GM04503 (cell line): ENCODE measurements at places on chromosomes 16 and 17.
A peak's percentile ranks its signal among the peaks of the same experiment; 100 is the strongest.

DNA sequence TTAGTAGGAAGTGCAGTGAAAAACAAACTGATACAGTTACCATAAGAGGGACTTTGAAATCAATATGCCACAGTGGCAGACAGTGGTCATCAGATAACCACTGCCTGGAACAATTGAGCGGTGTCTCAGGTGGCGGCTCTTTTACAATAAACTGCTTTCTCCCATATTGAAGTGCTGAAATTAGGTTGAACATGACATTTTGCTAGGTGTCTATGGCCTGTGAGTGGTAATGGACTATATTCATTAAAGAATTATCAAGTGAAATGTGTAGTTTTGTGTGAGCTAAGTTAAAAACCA is 214.7 kb downstream of the RPTOR start:
- DNase-seq: no peak

- DNase-seq: no peak
Observed at GRCh38 chr17:80545499-80545826, 825 bp downstream of the RPTOR start.

DNA sequence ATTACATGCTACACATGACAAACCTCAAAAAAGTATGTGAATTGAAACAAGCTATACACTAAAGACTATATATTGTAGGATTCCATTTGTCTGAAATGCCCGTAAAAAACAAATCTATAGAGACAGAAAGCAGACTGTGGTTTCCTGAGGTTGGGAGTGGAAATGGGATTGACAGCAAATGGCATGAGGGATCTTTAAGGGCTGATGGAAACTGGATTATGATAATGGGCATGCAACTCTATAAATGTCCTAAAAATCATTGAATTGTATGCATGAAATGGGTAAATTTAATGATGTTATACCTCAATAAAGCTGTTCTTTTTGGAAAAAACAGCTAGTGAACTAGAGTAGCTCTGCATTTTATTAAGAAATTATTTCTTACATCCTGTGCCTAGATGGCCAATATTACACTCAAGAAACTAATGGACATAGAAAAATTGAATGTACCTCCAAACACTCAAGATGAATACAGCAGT is 416 bp upstream of the ANKS4B start:
- no peak for DNase-seq

- DNase-seq: no peak
Observed at GRCh38 chr17:77596491-77597417, 361.7 kb upstream of the TNRC6C start.

DNA sequence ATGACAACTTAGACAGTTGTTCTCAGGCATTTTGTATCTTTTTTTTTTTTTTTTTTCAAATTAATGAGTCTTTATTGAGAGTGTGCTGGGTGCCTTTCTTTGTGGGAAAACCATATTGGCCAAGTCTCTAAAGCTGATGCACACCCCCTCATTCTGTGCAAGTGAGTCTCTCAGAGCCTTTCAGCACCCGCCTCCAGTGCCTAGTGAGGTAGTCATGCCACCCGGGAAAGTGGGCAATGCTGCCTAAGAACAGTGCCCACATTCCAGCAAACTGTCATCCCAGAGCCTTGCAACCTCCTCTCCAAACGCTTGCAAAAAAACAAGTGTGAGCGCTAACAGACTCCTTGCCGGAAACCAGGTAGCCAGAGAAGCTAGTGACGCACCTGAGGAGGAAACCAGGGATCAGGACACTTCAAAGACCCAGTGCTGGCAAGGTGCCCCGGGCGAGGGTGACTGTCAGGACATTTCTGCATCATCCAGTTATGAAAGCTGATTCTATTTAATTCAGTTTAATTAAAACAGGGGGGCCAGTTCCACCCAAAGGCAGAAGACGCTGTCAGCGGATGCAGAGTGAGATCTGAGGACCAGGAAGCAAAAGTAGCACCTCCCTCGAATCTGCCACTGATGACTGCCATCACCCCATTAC is 34.9 kb downstream of the SMARCE1 start:
- DNase-seq: no peak

- DNase-seq: no peak
Observed at GRCh38 chr16:12255919-12256665, 279.6 kb downstream of the SNX29 start.

- DNase-seq: no peak
Observed at GRCh38 chr17:35978346-35978745, 3.0 kb downstream of the CCL16 start.

DNA sequence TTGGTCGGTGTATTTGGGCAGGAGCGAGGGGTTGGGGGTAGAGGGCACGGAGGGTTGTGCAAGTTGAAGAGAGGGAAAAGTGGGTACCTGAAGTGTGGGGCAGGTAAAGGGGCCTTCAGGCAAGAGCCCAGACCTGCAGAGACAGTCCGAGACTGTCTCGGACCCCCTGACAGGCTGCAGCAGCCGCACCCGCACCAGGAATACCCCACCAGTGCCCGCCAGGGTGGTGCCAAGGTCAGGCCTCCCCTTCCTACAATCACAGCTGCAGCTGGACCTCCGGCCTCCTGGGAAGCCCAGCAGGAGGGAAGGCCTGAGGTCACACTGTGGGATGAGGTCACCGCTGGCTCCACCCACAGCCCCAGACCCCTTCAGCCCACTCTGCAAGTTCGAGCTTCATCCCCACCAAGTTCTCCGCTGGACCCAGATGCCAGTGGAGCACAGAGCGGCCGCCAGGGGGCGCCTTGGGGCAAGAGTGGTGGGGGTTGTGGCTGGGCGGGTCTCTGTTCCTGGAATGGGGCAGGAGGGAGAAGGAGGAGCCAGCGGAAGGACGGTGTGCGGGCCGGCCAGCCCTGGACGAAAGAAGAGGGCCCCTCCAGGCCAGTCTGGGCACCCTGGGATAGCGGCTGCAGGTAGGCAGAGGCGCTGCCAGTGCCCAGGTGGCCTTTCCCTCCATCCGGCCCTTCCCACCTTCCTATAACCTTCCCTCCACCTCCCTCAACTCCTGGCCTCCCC is at the start of gene HSD3B7:
HSD3B7 (plus strand) TSS at position 539 of the 732 bp plus-strand sequence. CDS start 452 bp downstream, outside the sequence.
- no peak for DNase-seq

DNA sequence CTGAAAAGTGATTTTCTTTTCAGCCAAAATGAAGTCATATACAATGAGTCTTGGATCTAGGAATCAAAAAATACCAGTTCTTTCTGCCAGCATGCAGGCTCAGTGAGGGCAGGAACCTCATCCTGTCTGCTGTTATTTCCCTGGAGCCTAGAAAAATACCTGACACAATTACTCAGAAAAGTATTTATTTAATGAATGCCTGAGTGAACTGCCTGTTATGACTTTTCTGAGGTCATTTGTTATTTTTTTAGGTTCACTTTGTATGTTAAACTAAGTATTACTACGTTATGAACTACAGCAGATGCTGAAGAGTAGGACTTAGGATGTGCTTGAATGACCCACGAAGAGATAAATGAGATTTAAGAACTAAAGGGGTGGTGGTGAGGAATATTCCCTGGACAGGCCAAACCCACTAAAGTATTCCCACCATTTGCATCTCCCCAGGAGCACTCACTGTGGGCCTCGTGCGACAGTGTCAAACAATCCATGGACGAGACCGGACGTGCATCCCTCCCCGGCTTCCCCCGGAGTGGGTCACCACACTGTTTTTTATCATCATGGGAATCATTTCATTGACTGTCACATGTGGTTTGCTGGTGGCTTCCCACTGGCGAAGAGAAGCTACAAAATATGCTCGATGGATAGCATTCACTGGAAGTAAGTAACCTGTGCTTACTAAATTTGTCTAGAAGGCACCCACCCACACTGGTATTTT is 17.1 kb upstream of the VWA3A start:
- no peak for DNase-seq

- DNase-seq: no peak
Observed at GRCh38 chr17:76005263-76006149, 4.9 kb downstream of the CDK3 start.

DNA sequence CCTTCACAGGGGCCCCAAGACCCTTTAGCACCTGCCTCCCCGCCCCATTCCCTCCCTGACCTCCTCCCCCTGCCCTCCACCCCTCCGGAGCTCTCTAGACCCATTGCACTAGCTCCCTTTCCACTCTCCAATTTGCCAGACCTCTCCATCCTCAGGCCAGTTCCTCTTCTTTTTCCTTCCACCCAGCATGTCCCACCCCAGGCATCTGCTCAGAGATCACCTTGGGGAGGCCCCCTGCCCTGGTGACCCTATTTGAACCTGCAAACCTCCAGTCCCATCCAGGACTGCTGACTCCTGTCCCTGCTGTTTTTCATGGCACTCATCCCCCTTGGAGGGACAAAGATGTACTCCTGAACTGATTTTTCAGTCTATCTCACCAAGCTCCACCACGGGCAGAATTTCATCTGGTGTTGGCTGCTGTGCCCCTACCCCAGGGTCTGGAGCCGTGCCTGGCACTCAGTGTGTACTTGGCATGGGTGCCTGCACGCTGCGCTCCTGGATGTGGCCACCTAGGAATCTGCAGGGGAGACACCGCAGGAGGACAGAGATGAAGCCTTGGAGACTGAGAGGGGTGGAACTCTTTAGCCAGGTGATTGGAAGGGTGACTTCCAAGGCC is 85.6 kb upstream of the CACNG5 start:
- no peak for DNase-seq

GRCh38 chr16:48949636-48950035 is 332.0 kb downstream of the CBLN1 start:
- peak; percentile 45 for DNase-seq

DNA sequence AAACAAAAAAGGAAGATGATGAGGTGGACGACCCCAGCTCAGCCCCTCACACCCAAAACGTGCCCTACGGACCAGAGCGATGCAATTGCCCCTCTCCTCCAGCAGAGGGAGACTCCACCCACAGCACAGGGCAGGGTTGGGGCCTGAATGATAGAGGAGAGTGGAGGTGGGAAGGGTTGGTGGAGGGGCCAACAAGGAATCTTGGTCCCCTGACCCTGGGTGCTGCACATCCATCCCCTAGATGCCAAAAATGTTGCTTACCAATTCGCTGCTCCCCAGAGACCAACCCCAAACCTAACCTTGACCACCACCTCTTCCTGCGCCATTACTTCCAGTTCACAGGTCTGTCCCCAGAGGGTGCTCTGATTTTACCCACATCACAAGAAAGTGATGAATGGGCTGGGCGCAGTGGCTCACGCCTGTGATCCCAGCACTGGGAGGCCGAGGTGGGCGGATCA is 12.9 kb downstream of the P2RX5 start:
- no peak for DNase-seq

GRCh38 chr16:19717314-19717713 is 713 bp downstream of the KNOP1 start:
- no peak for DNase-seq

- DNase-seq: no peak
Observed at GRCh38 chr16:19242186-19242585, 43.3 kb upstream of the CLEC19A start.

DNA sequence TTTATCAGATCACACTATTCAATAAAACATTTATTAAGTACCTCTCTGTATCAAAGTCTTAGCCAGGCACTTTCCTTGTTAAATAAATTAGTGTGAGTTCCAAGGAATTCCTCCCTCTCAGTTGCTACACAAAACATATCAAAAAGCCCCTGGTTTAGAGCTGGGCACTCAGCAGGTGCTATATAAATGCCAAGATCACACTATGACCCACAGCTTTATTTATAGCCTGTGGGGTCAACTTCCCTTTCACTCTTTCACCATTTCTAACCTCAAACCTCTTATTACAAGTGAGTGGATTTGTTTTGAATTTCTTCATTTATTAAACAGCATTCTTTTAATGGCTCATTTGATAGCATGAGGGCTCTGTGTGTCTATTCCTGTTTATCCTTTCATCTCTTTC is 112.6 kb upstream of the MPHOSPH6 start:
- DNase-seq: no peak

DNA sequence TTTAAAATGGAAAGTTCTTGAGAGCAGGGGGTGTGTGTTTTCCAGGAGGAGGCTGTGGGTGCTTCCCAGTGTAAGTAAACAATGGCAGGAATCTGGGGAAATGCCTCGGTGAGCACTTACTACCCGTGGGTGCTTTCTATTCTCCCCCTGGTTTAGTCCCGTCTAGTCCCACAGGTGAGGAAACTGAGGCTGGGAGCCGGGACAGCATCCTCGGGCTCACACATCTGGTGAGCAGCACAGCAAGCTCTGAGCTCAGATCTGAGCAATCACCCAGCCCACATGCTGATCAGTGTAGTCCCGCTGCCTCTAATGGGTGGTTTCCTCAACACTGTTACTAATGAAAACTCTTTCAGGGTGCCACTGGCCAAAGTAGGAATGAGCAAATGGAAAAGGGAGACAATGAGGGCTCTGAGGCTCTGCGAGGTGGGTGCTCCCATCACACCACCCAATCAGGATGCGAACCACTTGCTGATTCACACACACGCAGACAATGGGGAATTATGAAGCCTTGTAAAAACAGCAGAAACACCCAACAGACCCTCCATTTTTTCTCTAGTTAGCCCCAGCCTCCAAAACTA is 202.6 kb downstream of the PARN start:
- no peak for DNase-seq

- DNase-seq: no peak
Observed at GRCh38 chr16:12120982-12121652, 144.6 kb downstream of the SNX29 start.

- DNase-seq: no peak
Observed at GRCh38 chr17:81434072-81434471, 38.8 kb downstream of the BAHCC1 start.

GRCh38 chr17:14304222-14304772 is 3.4 kb downstream of the HS3ST3B1 start:
- DNase-seq: no peak

GRCh38 chr16:69906838-69907401 is 44.2 kb upstream of the CLEC18A start:
- DNase-seq: no peak

- DNase-seq: no peak
Observed at GRCh38 chr16:19186408-19186807, 18.4 kb downstream of the SYT17 start.

- DNase-seq: no peak
Observed at GRCh38 chr16:79845033-79845733, 244.6 kb upstream of the MAF start.

DNA sequence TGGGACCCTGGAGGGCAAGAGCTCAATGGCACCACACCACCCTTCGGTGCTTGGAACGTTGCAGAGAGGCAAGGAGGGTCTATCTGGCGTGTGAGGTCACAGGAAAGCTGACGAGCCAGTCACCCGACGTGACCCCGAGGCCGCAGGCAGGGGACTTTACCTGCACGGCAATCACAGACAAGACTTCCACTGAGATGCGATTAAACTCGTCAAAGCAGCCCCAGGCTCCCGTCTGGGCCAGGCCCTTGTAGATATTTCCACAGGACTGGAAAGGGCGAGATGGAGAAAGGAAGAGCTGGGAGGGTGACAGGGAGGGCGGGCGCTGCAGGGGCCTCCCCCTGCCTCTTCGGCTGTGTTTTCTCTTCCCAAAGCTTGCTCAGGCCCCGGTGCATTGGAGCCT is 78.3 kb downstream of the DNAH17 start:
- no peak for DNase-seq
